WERI-Rb-1 (cell line): ENCODE measurements at places on chromosomes 2 and 18.

- no peak for DNase-seq
Measured at GRCh38 chr18:42033137-42033810, 78.2 kb downstream of the PIK3C3 start.

GRCh38 chr18:25075331-25075730, 276.6 kb downstream of the ZNF521 start:
- DNase-seq: no peak

DNA sequence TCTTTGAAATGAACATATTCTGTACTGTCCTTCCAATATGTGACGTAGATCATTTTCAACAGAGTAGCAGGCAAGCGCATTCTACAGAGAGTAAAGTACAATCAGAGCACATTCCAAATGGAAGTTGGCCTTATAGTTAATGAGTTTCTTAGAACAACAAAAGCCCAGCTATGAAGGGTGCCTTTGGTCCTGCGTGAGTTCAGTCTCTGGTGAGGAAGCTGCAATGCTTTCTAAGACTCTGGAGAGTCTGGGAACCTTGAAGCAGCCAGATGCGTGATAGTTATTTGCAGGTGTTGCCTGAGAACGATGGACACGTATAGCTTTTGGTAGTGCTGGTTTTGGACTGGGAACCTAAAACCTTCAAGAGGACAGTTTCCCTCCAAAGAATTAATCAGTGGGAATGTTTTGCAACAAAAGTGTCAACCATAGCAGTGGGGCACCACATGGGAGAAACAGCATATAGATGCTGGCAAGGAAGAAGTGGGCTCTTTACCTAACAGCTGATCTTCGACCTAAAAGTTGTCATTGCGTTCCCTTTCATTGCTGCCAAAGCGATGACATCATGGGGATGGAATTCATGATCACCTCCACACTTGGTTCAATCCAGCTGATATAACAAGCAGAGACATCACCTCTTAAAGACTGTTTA, 9.3 kb upstream of the SNORC start:
- no peak for DNase-seq

- no peak for DNase-seq
Measured at GRCh38 chr18:13096719-13097118, 105.6 kb downstream of the CEP192 start.

- DNase-seq: peak; percentile 6
Measured at GRCh38 chr2:20451761-20452499, 5.1 kb downstream of the RHOB start.

- no peak for DNase-seq
Measured at GRCh38 chr18:50982086-50982801, 14.4 kb downstream of the ELAC1 start.

DNA sequence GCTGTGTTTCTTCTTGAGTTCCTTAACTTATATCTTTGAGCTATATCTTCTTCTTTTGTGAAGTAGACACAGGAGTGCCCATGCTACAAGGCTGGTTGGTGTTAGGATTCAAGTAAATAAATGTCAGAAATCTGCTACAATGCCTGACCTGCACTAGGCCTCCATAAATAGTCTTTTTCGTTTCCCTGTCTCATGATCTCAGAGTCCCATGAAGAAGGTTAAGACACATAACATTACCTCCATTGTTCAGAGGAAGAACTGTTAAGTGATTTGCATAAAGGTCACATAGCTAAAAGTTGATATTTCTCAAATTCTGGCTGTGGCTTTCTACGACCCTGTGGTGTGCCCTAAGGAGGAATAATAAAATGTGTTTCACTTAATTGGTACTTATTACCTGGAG, 228.4 kb downstream of the KCNS3 start:
- DNase-seq: no peak
